ENCODE measurements at places on chromosomes 11 and 22.

- no peak for DNase-seq
These were observed 42.9 kb downstream of the GAB4 start for GRCh38 chr22:16965083-16965482.

- no peak for DNase-seq
These were observed 80.3 kb downstream of the CADM1 start for GRCh38 chr11:115423728-115424459.

DNA sequence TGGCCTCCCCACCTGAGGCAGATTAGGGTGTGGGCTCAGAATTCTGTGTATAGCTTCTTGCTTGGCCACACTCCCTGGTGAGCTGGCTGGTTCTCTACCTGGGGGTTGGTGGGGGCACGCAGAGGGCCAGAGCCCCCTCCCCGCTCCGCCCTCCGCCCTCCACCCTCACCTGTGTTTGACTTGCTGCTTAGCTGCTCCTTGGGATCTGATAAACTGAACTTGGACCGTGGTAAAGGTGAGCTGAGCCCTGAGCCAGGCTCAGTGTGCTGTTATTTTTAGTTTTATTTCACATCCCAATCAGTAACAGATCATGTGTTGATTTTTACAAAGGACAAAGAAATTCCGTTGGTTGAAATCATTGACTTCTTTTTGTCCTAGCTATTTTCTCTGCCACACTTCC is 2.0 kb downstream of the OVOL1 start:
- no peak for DNase-seq

GRCh38 chr11:22084056-22084455 is 108.8 kb upstream of the ANO5 start:
- DNase-seq: no peak

Data from non-pigmented ciliary epithelial cell (primary cell).